ENCODE measurements at places on chromosomes 5 and 9. TPM values are rescaled to one million over a fixed set of nuclear protein-coding genes. Genes with fewer than 3 reads are reported as not detected.

OR1J2 gene
- not detected for total RNA-seq

FCHSD1 gene
- 14.4 TPM for total RNA-seq

GHR gene
- total RNA-seq, result 34.6 TPM

BAAT gene
- total RNA-seq, result not detected

PRLR gene
- 9.7 TPM for total RNA-seq

UHRF2 gene
- total RNA-seq, result 117 TPM

TRIM7 gene
- total RNA-seq, result 1.2 TPM

ACTBL2 gene
- total RNA-seq, result not detected

GPRIN1 gene
- total RNA-seq, result 1.3 TPM

GABRB2 gene
- 1.6 TPM for total RNA-seq

C9 gene
- not detected for total RNA-seq

SLC25A2 gene
- 0.69 TPM for total RNA-seq

ABHD17B gene
- total RNA-seq, result 46.6 TPM

MOCS2 gene
- 43.5 TPM for total RNA-seq

ENG gene
- 16.4 TPM for total RNA-seq

ARL14EPL gene
- total RNA-seq, result not detected

LEAP2 gene
- total RNA-seq, result 3.0 TPM

ANKRD55 gene
- total RNA-seq, result not detected

CSF1R gene
- total RNA-seq, result 24.5 TPM

CTXN3 gene
- total RNA-seq, result 1.1 TPM

SH2D3C gene
- 11.6 TPM for total RNA-seq

CKMT2 gene
- 6.9 TPM for total RNA-seq

LCP2 gene
- 8.4 TPM for total RNA-seq

LRRC70 gene
- 18.1 TPM for total RNA-seq

CCDC107 gene
- 10.7 TPM for total RNA-seq

SOX30 gene
- total RNA-seq, result not detected

PCDHGA7 gene
- 6.9 TPM for total RNA-seq

MEGF10 gene
- total RNA-seq, result 8.7 TPM

HSD17B3 gene
- total RNA-seq, result not detected

DCTN4 gene
- 95.5 TPM for total RNA-seq
